Omental fat pad (tissue), 4 donors: ENCODE measurements at places on chromosomes 7 and 10. TPM values are rescaled to one million over a fixed set of nuclear protein-coding genes. Genes with fewer than 3 reads are reported as not detected.

Gene ZCWPW1
- 5.8 TPM for total RNA-seq

Gene TDRD1
- total RNA-seq = 0.46 TPM

Gene CALHM1
- total RNA-seq = not detected

- DNase-seq = no peak
Measured at GRCh38 chr7:37729181-37729580, 45.6 kb downstream of the GPR141 start.

GRCh38 chr10:31756729-31757110 lies 171.9 kb downstream of the ARHGAP12 start:
- no peak for DNase-seq

DNA sequence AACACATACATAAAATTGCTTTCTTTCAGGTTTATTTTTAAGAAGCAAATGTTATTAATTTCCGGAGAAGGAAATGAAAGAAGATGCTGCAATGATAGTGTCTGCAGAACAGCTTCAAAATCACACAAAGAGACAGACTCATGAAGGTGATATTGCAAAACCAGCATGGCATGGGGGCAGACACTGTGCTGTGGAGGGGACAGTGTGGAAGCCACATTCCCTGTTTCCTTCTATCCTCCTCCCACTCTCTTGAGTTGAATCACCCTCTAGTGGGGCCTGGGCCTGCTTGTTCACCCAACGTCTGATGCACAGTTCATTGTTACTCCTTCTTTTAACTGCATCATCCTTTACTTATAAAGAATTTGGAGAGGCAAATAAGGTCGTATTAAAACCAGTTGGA lies 104.0 kb upstream of the INSIG1 start:
- DNase-seq = no peak

DNA sequence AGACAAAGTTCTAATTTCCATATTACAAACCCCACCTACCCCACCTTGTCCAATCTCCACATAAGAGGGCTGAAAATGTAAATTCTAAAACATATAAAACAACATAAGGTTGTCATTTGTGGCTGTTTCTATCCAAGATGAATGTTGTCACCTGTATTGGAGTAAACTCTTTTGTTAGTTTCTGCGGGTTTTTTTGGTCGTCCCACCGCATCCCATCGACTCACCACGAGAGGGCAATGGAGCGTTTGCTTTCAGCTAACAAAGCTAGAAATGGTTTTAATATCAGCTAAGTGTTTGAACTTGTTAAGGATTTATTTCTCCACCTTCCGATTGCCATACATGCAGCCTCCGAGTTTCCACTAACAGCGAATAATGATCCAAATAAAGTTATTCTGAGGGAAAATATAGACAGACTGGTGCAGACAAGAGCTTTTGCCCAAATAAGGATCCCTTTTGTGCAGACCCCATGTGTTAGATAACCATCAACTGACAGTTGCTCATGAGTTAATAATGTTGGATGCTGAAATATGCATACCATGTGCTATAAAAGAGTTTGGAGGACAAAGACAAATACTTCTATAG lies 137.2 kb downstream of the ARID5B start:
- no peak for DNase-seq

GRCh38 chr7:15555381-15555859 lies 6.4 kb downstream of the AGMO start:
- DNase-seq = no peak

- DNase-seq = no peak
Measured at GRCh38 chr10:55410415-55410885, 609.4 kb upstream of the PCDH15 start.

DNA sequence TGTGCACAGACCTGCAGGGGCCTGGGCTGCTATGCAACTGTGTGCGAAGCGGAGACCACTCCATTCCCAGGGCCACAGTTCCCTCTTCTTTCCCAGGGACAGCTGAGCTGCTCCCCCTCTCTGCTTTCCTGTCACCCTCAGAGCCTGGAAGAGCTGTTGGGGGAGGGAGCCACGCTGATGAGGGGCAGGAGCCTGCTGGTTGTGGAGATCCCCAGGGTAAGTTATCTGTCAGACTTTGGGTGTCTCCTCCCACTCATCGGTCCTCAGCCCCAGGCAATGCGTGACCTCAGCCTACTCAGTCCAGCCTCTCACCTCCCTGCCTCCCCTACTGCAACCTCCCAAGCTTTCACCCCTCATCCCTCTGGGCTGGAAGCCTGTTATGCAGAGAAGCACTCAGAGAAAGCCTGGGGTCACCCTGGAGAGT lies 53.5 kb downstream of the ZNF467 start:
- peak; percentile 4 for DNase-seq

DNA sequence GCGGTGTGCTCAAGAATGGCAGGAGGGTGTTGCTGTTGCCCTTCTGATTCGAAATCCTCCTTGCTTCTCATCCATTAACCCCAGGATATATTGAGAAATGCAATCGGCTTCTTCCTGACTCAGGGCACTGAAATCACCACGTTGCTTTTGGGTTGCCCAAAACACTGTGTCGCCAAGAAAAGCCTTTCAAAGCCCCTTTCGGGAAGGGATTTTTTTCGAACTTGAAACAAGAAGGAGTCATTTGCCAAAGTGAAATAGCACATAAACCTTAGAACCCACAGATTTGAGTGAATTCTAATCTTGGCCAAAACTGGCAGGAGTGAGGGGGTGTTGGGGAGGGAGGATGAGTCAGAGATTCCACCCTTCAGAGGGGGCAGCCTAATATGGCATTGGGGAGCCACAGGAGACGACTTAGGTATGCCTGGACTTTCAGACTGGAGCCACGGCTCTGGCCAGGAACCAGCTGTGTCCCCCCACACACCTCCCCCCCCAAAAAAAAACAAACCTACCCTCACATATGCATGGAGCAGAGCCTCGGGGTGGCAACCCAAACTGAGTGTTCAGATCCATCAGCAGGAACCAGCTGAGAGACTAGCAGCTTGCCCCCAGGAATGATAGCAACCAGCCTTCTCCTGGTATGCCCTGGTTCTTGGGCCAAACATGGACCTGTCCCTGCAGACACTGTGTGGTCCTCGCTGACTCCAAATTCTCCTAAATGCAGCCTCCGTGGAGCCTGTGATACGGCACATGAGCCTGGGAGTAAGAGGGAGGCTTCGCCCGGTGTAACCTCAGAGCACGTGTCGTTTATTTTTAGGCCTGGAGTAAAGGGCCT lies 138.4 kb downstream of the FGFR2 start:
- DNase-seq = no peak
